EL (cell line): ENCODE measurements at places on chromosomes 13 and 19.

DNA sequence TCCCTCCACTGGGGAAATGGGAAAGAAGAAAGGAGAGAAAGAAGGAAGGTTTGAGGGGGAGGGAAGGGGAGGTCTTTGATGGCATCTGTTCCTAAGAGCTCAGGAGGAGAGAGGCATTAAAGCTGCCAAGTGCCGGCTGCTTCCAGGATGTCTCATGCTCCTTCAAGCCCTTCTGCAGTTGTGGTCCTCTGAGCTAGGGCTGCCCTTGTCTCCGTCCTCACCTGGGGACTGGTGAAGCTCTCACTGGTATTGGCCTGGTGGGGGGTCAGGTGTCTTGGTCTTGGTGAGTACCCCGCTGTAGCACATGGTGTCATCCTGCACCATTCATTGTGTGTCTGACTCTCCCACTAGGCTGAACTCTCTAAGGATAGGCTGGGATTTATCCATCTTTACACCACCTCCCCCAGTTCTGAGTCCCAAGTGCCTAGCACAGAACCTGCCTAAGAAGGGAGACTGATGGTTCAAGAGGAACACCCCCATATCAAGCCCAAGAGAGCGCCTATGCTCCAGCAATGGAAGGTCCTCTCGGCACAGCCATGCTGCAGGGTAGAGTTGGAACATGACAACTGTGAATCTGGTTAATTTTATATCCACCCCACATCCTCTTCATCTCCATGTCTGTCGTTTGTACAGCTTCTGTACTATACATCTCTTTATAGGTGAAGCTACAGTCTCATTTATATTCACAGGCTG, 83.7 kb downstream of the AKAP11 start:
- no peak for DNase-seq

- no peak for DNase-seq
Measured at GRCh38 chr19:43552616-43553015, 19.6 kb downstream of the ZNF575 start.

GRCh38 chr13:97165502-97166425, 56.4 kb upstream of the MBNL2 start:
- no peak for DNase-seq

GRCh38 chr19:47013041-47013517, 6.6 kb upstream of the NPAS1 start:
- DNase-seq, result peak; percentile 80
